ENCODE measurements at places on chromosomes 6 and 20.

DNA sequence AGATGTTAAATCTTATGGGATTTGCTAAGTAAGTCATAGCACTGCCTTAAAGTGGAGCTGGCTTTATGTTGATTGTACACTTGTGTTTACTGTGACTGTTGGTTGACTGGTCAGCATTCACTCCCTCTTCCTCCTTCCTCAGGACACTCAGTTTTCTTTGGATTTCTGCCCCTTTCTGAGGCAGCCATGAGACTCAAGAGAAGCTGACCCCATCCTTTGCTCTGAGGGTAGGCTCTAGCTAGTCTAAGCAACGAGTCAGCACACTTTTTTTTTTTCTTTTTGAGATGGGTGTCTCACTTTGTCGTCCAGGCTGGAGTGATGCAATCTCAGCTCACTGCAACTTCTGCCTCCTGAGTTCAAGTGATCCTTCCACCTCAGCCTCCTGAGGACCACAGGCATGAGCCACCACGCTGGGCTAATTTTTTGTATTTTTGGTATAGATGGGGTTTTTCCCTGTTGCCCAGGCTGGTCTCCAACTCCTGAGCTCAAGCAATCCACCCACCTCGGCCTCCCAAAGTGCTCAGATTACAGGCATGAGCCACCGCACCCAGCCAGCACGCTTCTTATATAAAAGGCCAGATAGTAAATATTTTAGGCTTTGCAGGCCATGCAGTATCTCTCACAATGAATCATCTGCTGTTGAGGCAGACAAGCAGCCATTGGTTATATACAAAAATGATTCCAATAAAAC is 191.4 kb downstream of the NFATC2 start:
- H3K4me3 ChIP-seq, result no peak overlapping the region
- no peak overlapping the region for H3K27ac ChIP-seq
- no peak for DNase-seq
- no peaks in the 10 kb centered on the region for H3K27me3 ChIP-seq
- H3K4me1 ChIP-seq, result no peaks in the 10 kb centered on the region
- no peaks in the 10 kb centered on the region for H3K36me3 ChIP-seq

GRCh38 chr6:15500901-15501825 is 161.7 kb downstream of the DTNBP1 start:
- no peaks in the 10 kb centered on the region for H3K27me3 ChIP-seq
- H3K4me3 ChIP-seq, result no peak overlapping the region
- peaks cover 50% of the 10 kb centered on the region for H3K4me1 ChIP-seq
- no peak for DNase-seq

- no peak for DNase-seq
- peaks cover 32% of the 10 kb centered on the region for H3K4me1 ChIP-seq
- H3K36me3 ChIP-seq, result no peaks in the 10 kb centered on the region
- H3K4me3 ChIP-seq, result peak overlapping the region; percentile 85
These were observed 36.9 kb upstream of the SYNCRIP start for GRCh38 chr6:85679445-85680123.

- no peak overlapping the region for H3K4me3 ChIP-seq
- no peak overlapping the region for H3K27ac ChIP-seq
- no peaks in the 10 kb centered on the region for H3K36me3 ChIP-seq
- H3K4me1 ChIP-seq, result peaks cover 17% of the 10 kb centered on the region
- no peaks in the 10 kb centered on the region for H3K27me3 ChIP-seq
These were observed 231.6 kb upstream of the MYLIP start for GRCh38 chr6:15897063-15897876.

GRCh38 chr6:70673054-70673453 is 5.4 kb downstream of the SMAP1 start:
- no peak overlapping the region for H3K4me3 ChIP-seq
- no peak for DNase-seq

DNA sequence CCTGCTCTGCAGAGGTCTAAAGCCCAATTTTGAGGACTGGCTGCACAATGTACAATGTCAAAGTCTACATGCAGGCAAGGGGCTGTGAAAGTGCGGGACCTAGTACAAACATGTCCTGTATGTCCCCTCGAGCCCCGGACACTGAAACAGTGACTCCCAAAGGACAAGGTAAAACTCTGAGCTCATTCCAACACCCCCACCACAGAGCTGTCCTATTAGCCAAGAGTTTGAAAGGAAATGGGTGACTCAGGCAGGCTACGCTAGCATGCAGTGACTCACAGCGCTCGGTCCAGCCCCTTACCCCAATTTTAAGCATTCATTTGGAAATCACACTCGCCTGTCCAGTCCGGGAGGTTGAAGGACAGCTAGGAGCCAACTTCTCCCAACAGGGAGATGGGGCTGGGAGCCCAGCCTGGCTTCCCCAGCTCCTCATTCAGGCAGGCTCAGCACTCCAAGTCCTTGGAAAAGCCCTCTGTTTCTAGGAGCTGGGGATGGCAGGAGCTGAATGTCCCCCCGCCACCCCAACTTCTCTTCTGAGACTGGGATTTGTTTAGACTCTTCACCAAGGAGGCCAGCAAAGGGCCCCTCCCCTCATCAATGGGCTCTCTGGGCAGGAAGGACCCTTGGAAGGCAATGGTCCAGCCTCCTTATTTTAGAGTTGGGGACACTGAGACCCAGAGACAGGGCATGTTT is 3.9 kb downstream of the SDC4 start:
- no peaks in the 10 kb centered on the region for H3K36me3 ChIP-seq
- H3K4me1 ChIP-seq, result peaks cover 95% of the 10 kb centered on the region
- H3K27ac ChIP-seq, result peak overlapping the region; percentile 93
- peak overlapping the region; percentile 80 for H3K4me3 ChIP-seq
- no peaks in the 10 kb centered on the region for H3K27me3 ChIP-seq

- H3K36me3 ChIP-seq, result peaks cover 36% of the 10 kb centered on the region
- no peaks in the 10 kb centered on the region for H3K4me1 ChIP-seq
- no peaks in the 10 kb centered on the region for H3K27me3 ChIP-seq
These were observed 25.8 kb downstream of the SNRNP48 start for GRCh38 chr6:7615611-7616383.

- no peak for DNase-seq
- peak overlapping the region; percentile 95 for H3K4me3 ChIP-seq
- H3K27ac ChIP-seq, result peak overlapping the region; percentile 97
- H3K4me1 ChIP-seq, result peaks cover 26% of the 10 kb centered on the region
- H3K27me3 ChIP-seq, result no peaks in the 10 kb centered on the region
- H3K36me3 ChIP-seq, result no peaks in the 10 kb centered on the region
These were observed 1.2 kb downstream of the TAB2 start for GRCh38 chr6:149318581-149319286.

GRCh38 chr6:115977220-115977619 is 83.5 kb downstream of the FRK start:
- no peak overlapping the region for H3K4me3 ChIP-seq
- no peak for DNase-seq
- no peak overlapping the region for H3K27ac ChIP-seq
- H3K36me3 ChIP-seq, result no peaks in the 10 kb centered on the region

DNA sequence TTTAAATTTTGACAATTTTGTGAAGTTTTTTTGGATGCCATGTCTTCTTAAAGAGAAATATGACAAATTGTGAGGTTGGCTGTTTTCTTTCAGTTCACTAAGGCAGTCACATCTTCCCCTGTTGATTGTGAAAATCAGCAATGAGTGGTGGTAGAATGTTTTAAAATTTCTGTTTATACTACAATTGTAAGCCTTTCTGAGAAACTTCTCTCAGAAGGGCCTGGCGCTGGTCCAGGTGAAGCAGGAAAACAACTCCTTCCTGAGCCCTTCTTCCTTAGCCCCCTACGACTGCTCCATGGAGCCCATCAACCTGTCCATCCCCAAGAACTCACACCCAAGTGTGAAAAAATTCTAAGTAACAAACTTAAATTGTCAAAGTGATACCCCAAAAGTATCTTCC is 80.6 kb downstream of the SSR1 start:
- no peaks in the 10 kb centered on the region for H3K27me3 ChIP-seq
- H3K36me3 ChIP-seq, result peaks cover 67% of the 10 kb centered on the region
- DNase-seq, result no peak
- H3K27ac ChIP-seq, result no peak overlapping the region

DNA sequence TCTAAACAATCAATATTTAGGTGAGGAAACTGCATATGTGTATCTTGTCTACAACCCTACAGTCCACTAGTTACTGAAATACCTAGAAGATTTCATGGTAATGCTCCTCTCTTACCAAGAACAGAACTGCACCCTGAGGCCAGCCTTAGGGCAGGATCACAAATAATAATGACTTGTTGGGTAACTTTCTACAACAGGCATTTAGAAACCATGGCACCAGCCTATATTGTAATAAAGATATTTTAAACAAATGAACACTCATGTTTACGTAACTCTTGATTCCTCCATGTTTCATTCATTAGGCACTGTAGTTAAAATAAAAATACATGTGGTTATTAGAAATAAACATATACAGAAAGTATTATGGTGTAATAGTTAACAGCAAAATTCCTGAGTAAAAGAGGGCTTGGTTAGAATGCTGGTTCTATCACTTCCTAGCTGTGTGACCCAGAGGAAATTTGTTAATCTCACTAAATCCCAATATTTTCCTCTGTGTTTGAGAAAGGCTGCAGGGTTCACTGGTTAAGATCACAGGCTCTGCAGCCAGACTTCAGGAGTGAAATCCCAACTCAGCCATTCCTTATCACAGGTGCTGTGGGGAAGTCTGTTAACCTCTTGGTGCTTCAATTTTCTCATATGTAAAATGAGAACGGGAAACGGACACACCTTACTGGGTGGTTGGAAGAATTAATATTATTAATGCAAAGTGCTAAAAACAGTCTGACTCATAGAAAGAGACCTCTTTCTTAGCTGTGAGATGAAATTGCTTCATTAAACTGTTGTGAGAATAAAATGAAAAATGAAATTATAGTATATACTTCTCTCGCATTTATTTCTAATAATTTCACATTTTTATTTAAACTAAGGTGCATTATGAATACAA is 8.5 kb downstream of the HMGN3 start:
- no peak overlapping the region for H3K4me3 ChIP-seq
- H3K4me1 ChIP-seq, result peaks cover 16% of the 10 kb centered on the region
- no peak for DNase-seq
- H3K27ac ChIP-seq, result no peak overlapping the region

DNA sequence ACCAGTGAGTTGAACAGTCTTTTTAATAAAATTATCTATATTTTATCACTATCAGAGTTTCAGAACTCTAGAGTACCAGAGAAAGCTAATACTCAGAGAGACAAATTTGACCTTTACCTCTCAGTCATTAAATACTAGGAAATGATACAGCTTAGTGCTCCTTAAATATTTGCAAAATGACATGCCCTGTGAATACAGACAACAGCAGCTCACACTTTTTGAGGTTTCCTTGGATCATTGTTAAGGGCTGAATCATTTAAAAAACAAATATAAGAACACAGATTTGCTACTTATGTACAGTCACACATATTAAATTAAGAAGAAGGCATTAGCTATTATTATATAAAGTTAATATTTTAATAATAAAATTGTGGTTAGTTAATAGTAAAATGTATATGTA is 1158.7 kb upstream of the EYS start:
- DNase-seq, result no peak
- no peak overlapping the region for H3K27ac ChIP-seq
- no peaks in the 10 kb centered on the region for H3K36me3 ChIP-seq
- H3K4me3 ChIP-seq, result no peak overlapping the region

DNA sequence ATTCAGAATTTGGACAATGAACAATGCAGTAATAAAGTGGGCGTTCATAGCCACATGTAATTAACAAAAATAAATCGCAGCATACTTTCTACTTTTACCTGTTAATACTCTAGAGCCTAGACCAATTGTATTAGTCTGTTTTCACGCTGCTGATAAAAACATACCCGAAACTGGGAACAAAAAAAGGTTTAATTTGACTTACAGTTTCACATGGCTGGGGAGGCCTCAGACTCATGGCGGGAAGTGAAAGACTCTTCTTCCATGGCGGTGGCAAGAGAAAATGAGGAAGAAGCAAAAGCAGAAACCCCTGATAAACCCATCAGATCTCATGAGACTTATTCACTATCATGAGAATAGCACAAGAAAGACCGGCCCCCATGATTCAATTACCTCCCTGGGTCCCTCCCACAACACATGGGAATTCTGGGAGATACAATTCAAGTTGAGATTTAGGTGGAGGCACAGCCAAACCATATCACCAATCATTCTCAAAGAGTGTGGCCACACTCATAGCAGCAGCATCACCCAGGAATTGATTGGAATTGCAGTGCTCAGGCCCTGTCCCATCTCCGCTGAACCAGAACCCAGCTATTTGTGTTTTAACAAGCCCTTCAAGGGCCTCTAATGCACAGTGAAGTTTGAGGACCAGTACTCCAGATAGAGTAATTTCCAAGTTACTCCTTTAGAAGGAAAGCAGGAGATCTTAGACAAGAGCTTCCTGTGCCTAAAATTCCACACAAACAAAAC is 650.0 kb downstream of the KIF16B start:
- no peaks in the 10 kb centered on the region for H3K4me1 ChIP-seq
- no peaks in the 10 kb centered on the region for H3K27me3 ChIP-seq
- H3K4me3 ChIP-seq, result no peak overlapping the region
- H3K36me3 ChIP-seq, result no peaks in the 10 kb centered on the region
- H3K27ac ChIP-seq, result no peak overlapping the region

DNA sequence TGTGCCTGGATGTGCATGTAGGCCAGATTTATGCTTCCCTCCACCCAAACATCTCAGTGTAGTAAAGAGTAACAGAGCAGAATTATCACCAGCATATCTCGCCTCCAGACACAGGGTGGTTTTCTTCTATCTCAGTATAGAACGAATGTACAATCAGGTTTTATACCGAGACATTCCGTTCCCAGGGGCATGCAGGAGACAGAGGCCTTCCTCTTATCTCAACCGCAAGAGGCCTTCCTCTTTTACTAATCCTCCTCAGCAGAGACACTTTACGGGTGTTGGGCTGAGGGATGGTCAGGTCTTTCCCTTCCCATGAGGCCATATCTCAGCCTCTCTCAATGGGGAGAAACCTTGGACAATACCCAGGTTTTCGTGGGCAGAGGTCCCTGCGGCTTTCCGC is 36.4 kb upstream of the MC3R start:
- H3K27ac ChIP-seq, result no peak overlapping the region
- no peaks in the 10 kb centered on the region for H3K27me3 ChIP-seq
- DNase-seq, result no peak
- H3K4me1 ChIP-seq, result no peaks in the 10 kb centered on the region
- H3K36me3 ChIP-seq, result no peaks in the 10 kb centered on the region

GRCh38 chr20:62603907-62604785 is 38.2 kb upstream of the SLCO4A1 start:
- peak overlapping the region; percentile 57 for H3K27ac ChIP-seq
- H3K36me3 ChIP-seq, result no peaks in the 10 kb centered on the region
- H3K4me1 ChIP-seq, result peaks cover 30% of the 10 kb centered on the region
- no peak overlapping the region for H3K4me3 ChIP-seq
- no peak for DNase-seq

DNA sequence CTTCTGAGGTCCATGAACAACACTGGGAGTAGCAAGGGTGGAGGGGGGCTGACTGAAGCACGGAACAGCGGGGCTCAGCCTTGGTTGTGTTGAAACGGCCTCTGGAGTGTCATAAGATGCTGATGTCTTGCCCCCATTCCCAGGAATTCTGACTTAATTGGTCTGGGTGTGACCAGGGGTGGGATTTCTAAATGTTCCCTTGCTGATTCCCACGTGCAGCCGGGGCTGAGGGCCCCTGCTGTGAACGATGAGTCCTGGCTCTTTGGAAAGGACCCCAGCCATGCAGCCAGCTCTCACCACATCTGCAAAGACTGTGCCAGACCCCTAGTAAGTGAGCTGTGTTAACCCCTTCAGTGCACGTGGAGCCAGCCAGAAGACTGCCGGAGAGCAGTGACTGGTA is 28.6 kb upstream of the FAM50B start:
- DNase-seq, result no peak
- H3K27me3 ChIP-seq, result no peaks in the 10 kb centered on the region
- H3K27ac ChIP-seq, result peak overlapping the region; percentile 8
- H3K36me3 ChIP-seq, result no peaks in the 10 kb centered on the region
- H3K4me1 ChIP-seq, result peaks cover 40% of the 10 kb centered on the region
- H3K4me3 ChIP-seq, result no peak overlapping the region
